ENCODE measurements at places on chromosomes 2 and 18. TPM values are rescaled to one million over a fixed set of nuclear protein-coding genes. Genes with fewer than 3 reads are reported as not detected.

Gene BMP10
- total RNA-seq = 0.44 TPM

Gene CYS1
- 0.14 TPM for total RNA-seq

Gene RBM43
- total RNA-seq = 3.0 TPM

Gene TRMT61B
- 13.7 TPM for total RNA-seq

Gene LINC00305
- total RNA-seq = not detected

Gene MYO1B
- 143 TPM for total RNA-seq

Gene QPCT
- 11.2 TPM for total RNA-seq

Gene RND3
- total RNA-seq = 269 TPM

Gene TNFAIP6
- total RNA-seq = 44.2 TPM
